ENCODE measurements at places on chromosomes 1 and 21. TPM values are rescaled to one million over a fixed set of nuclear protein-coding genes. Genes with fewer than 3 reads are reported as not detected.

The SH2D1B gene
- total RNA-seq, result not detected

The KRTAP12-2 gene
- not detected for total RNA-seq

The DTL gene
- 82.2 TPM for total RNA-seq

The CCSAP gene
- 9.8 TPM for total RNA-seq

The TSPEAR gene
- total RNA-seq, result not detected

The LCE3E gene
- total RNA-seq, result not detected

The ZSWIM5 gene
- 0.59 TPM for total RNA-seq

The SFN gene
- 0.95 TPM for total RNA-seq

GRCh38 chr21:37117204-37117603 lies 44.1 kb downstream of the TTC3 start:
- H3K36me3 ChIP-seq, result peaks cover 2% of the 10 kb centered on the region
- no peak overlapping the region for H3K27ac ChIP-seq
- H3K4me3 ChIP-seq, result no peak overlapping the region
- H3K27me3 ChIP-seq, result no peaks in the 10 kb centered on the region

- H3K27ac ChIP-seq, result peak overlapping the region; percentile 98
- peaks cover 2% of the 10 kb centered on the region for H3K36me3 ChIP-seq
- DNase-seq, result no peak
- H3K4me3 ChIP-seq, result peak overlapping the region; percentile 88
- peaks cover 35% of the 10 kb centered on the region for H3K4me1 ChIP-seq
These were observed 332.2 kb downstream of the CHRM3 start for GRCh38 chr1:239718571-239718970.

GRCh38 chr1:92043621-92044020 lies 13.8 kb downstream of the EPHX4 start:
- H3K4me3 ChIP-seq, result no peak overlapping the region
- H3K4me1 ChIP-seq, result no peaks in the 10 kb centered on the region
- no peaks in the 10 kb centered on the region for H3K36me3 ChIP-seq
- H3K27me3 ChIP-seq, result no peaks in the 10 kb centered on the region
- H3K27ac ChIP-seq, result no peak overlapping the region

GRCh38 chr1:31902510-31902860 lies 35.7 kb downstream of the PTP4A2 start:
- H3K36me3 ChIP-seq, result peaks cover 19% of the 10 kb centered on the region
- no peak overlapping the region for H3K27ac ChIP-seq
- no peak for DNase-seq
- H3K27me3 ChIP-seq, result no peaks in the 10 kb centered on the region

- peaks cover 20% of the 10 kb centered on the region for H3K27me3 ChIP-seq
- peaks cover 2% of the 10 kb centered on the region for H3K4me1 ChIP-seq
- DNase-seq, result no peak
- H3K36me3 ChIP-seq, result no peaks in the 10 kb centered on the region
- H3K4me3 ChIP-seq, result no peak overlapping the region
- H3K27ac ChIP-seq, result no peak overlapping the region
These were observed 195.5 kb upstream of the NFIA start for GRCh38 chr1:60886793-60887331.

DNA sequence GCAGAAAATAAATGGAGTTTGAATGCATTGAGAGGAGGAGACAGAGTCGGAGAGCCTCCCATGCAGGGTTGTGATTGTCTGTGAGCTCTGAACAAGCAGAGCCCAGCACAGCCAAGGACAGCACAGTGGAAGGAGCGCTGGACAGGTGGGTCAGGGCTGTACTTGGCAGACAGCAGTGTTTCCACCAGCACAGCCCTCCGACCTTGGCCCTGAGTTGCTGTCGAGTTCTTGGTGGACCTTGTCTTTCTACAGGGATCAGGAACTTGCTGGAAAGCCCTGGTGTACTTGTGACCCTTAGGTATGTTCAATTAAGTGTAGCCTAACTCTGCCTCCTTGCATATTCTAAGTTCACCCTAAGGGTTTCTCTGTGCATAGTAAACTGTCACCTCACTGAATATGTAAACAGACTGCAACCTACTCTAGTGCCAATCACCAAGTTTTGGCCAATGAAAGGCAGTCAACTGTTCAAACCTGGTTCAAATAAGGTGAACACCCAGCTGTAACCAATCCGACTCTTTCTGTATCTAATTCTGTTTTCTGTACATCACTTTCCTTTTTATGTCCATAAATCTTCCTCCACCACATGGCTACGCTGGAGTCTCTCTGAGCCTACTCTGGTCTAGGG lies 86.6 kb upstream of the SLC25A33 start:
- H3K4me3 ChIP-seq, result no peak overlapping the region
- H3K27ac ChIP-seq, result no peak overlapping the region
- DNase-seq, result no peak
- no peaks in the 10 kb centered on the region for H3K4me1 ChIP-seq

DNA sequence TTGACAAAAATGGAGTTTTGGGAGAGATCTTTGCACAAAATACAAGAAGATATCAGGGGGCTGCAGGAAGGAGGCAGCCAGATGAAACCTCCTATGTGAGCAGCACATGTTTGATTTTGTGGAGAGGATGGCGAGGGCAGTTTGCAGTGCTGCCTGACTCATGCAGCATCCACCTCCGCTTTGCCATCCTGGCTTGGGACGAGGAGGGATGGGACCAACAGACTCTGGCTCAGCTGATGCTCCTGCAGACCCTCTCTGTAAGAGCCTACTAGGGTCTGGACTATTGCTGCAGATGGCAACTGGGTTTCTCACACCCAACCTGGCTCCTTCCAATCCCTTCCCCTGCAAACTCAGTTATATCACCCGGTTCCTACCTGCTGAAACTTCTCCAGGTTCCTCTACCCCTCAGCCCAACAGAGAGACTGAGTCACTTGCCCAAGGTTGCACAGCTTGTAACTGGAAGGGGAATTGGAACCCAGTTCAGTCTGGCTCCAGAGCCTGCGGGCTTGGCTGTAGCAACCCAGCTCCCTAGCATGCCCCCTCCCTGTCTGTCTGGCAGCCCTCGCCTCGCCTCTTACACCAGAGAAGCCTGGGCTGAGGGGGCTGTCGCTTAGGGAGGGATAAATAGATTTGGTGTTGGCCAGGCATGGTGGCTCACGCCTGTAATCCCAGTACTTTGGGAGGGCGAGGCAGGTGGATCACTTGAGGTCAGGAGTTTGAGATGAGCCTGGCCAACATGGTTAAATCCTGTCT lies 205.8 kb downstream of the PTPRU start:
- H3K27ac ChIP-seq, result no peak overlapping the region
- H3K4me3 ChIP-seq, result no peak overlapping the region
- no peaks in the 10 kb centered on the region for H3K4me1 ChIP-seq

GRCh38 chr1:62397301-62397700 lies 39.5 kb upstream of the USP1 start:
- H3K36me3 ChIP-seq, result no peaks in the 10 kb centered on the region
- H3K27me3 ChIP-seq, result no peaks in the 10 kb centered on the region
- DNase-seq, result no peak
- no peak overlapping the region for H3K4me3 ChIP-seq
- H3K4me1 ChIP-seq, result no peaks in the 10 kb centered on the region

GRCh38 chr1:112840631-112841624 lies 115.1 kb downstream of the SLC16A1 start:
- H3K4me3 ChIP-seq, result peak overlapping the region; percentile 10
- peaks cover 19% of the 10 kb centered on the region for H3K4me1 ChIP-seq
- peaks cover 6% of the 10 kb centered on the region for H3K27me3 ChIP-seq
- peak; percentile 17 for DNase-seq

- H3K4me3 ChIP-seq, result no peak overlapping the region
- no peak for DNase-seq
- no peaks in the 10 kb centered on the region for H3K4me1 ChIP-seq
These were observed 81.1 kb upstream of the ATP1B1 start for GRCh38 chr1:169025412-169025811.

DNA sequence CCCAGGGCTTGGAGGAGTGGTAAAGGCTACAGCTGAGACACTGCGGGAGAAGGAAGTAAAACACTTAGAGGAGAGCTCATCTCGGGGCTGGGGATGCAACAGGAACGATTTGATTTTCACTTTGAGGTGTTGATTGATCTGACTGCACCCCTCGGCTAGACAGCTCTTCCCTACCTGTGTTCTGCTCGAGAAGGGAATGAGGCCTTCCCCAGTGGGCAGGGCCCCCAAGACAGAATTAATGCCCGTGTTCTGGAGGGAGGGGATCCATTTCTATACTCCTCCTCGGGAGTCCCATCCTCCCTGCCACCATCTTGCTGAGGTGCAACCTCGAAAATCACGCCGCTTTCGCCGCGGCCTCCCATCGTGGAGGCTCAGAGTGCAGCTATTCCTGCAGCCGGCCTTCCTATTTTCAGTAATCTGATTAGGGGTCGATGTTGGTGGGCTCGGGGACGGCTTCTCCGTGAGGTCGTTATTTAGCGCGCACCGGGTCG lies 2.4 kb downstream of the ATP2B4 start:
- H3K4me1 ChIP-seq, result peaks cover 47% of the 10 kb centered on the region
- H3K4me3 ChIP-seq, result peak overlapping the region; percentile 90
- peaks cover 25% of the 10 kb centered on the region for H3K36me3 ChIP-seq
- DNase-seq, result peak; percentile 37
- H3K27ac ChIP-seq, result peak overlapping the region; percentile 97

DNA sequence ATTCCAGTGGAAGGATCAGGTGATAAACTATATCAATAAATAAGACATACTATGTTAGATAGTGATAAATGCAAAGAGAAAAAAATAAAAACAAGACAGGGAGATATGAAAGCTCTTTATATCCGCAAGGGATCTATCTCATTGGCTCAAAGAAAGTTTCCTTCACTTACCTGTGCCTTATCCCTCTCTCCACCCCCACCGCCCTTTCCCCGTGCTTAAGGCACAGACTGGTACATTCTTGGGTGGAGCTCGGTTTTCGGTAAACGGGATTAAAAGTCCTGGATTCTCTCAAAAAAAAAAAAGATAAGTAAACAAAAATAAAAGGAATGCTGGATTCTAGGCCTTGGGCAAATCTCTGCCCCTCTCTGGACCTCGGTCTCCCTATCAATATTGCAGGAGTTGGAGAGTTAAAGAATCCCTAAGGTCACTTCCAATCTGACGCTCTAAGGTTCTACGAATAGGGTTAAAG lies 593 bp upstream of the DNAJC16 start:
- H3K36me3 ChIP-seq, result no peaks in the 10 kb centered on the region
- peak overlapping the region; percentile 99 for H3K27ac ChIP-seq
- peaks cover 48% of the 10 kb centered on the region for H3K4me1 ChIP-seq
- no peaks in the 10 kb centered on the region for H3K27me3 ChIP-seq
- peak; percentile 21 for DNase-seq

- no peak for DNase-seq
- no peak overlapping the region for H3K4me3 ChIP-seq
- no peaks in the 10 kb centered on the region for H3K27me3 ChIP-seq
- no peak overlapping the region for H3K27ac ChIP-seq
These were observed 238.5 kb downstream of the TTLL7 start for GRCh38 chr1:83760226-83761021.

DNA sequence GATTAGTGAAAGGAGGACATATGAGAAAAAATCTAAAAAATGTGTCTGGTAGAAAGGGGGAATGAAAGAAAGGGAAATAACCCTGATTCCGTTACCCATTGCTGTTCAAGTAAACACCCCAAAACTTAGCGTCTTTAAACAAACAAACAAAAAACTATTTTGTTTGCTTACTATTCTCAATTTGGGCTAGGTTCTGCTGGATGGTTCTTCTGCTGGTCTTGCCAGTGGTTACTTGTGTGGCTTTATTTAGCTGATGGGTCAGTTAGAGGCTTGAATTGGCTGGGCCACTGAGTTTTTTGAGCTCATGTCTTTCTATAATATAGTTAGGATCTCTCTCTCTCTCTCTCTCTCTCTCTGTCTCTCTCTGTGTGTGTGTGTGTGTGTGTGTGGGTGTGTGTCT lies 112.1 kb downstream of the GRIK1 start:
- H3K4me3 ChIP-seq, result no peak overlapping the region
- H3K27ac ChIP-seq, result no peak overlapping the region
- H3K27me3 ChIP-seq, result no peaks in the 10 kb centered on the region
- H3K4me1 ChIP-seq, result no peaks in the 10 kb centered on the region

- no peak overlapping the region for H3K4me3 ChIP-seq
- no peaks in the 10 kb centered on the region for H3K36me3 ChIP-seq
- no peak overlapping the region for H3K27ac ChIP-seq
- peaks cover 3% of the 10 kb centered on the region for H3K27me3 ChIP-seq
These were observed 276.1 kb downstream of the LMX1A start for GRCh38 chr1:165080253-165080896.

GRCh38 chr1:214354440-214355148 lies 73.6 kb downstream of the SMYD2 start:
- no peak overlapping the region for H3K4me3 ChIP-seq
- no peaks in the 10 kb centered on the region for H3K4me1 ChIP-seq
- no peak overlapping the region for H3K27ac ChIP-seq
- DNase-seq, result no peak
- no peaks in the 10 kb centered on the region for H3K27me3 ChIP-seq

GRCh38 chr1:22638476-22639234 lies 2.2 kb downstream of the C1QA start:
- H3K36me3 ChIP-seq, result no peaks in the 10 kb centered on the region
- no peak for DNase-seq
- no peak overlapping the region for H3K27ac ChIP-seq
- H3K27me3 ChIP-seq, result peaks cover 24% of the 10 kb centered on the region
- H3K4me3 ChIP-seq, result no peak overlapping the region

- H3K4me1 ChIP-seq, result peaks cover 25% of the 10 kb centered on the region
- no peak overlapping the region for H3K27ac ChIP-seq
- no peaks in the 10 kb centered on the region for H3K36me3 ChIP-seq
- no peak for DNase-seq
These were observed 90.7 kb downstream of the RHOU start for GRCh38 chr1:228825840-228826484.

DNA sequence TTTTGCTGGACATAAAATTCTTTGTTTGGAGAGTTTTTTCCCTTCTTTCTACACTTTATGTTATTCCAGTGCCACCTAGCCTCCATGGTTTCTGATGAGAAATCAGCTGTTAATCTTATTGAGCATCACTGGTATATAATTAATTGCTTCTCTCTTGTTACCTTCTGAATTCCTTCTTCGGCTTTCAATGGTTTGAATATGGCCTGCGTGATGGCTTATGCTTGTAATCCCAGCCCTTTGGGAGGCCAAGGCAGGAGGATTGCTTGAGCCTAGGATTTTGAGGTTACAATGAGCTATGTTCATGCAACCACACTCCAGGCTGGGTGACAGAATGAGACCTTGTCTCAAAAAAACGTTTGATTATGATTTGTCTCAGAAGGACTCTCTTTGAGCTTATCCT lies 13.0 kb upstream of the CNIH4 start:
- DNase-seq, result no peak
- H3K36me3 ChIP-seq, result peaks cover 7% of the 10 kb centered on the region
- H3K27me3 ChIP-seq, result no peaks in the 10 kb centered on the region
- no peak overlapping the region for H3K4me3 ChIP-seq
- H3K4me1 ChIP-seq, result peaks cover 14% of the 10 kb centered on the region
